ENCODE measurements at places on chromosomes 3 and 15.
A peak's percentile ranks its signal among the peaks of the same experiment; 100 is the strongest.

DNA sequence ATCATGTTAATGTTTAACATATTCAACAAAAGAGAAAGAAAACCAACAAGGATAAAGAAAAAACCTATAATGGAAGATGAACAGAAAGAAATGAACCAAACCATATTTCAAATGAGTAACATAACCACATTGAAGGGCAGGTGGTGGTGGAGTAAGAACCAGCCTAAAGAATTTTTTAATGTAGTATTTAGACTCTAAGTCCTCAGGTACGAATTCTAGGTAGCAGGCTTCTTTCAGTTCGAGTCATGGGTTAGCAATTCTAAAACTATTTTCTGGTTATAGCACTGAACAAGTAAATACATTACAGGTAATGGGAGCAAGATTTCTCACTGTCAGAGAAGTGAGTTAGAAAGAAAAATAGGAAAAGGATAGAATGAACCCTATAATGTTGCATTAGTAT, 24.4 kb downstream of the DCBLD2 start:
- no peak for DNase-seq

- peak; percentile 78 for DNase-seq
Measured at GRCh38 chr3:101827211-101828174, 21.8 kb upstream of the NFKBIZ start.

GRCh38 chr3:43035801-43036365, 56.8 kb downstream of the GASK1A start:
- no peak for DNase-seq

DNA sequence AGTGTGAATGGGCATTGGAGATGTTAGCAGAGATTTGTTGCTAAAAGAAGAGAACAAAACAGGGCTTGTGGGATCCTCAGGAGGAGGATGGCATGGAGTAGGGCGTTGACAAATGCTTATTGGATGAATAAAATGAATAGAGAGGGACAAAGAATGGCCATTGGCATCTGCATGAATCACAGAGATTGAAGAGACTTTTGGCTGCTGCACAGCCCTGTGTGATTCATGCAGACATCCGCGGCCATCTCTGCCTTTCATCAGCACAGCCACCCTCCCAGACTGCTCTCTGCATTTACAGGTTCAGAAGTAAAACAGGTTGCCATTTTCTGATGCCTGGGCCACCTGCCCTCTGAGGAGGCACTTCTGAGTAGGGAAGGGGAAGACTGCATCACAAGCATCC, 397.9 kb downstream of the EPHB1 start:
- peak; percentile 31 for DNase-seq

DNA sequence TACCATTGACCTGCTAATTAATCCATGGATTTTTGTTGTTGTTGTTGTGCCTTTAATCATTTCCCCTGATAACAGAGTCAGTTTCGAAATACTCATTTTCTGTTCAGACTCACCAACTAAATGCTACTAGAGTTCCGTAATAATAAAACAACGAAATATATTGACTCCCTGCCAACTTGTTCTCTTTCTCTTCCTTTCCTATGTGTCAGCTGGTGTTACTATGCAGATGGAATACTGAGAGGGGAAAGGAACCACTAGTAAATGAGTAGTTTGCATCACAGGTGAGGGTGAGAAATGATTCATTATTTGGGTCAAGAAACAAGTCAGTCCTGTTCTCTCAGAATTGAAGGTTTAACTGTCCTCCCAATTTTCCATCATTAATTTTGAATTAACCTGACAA, 1027.3 kb downstream of the TUSC7 start:
- DNase-seq, result no peak

DNA sequence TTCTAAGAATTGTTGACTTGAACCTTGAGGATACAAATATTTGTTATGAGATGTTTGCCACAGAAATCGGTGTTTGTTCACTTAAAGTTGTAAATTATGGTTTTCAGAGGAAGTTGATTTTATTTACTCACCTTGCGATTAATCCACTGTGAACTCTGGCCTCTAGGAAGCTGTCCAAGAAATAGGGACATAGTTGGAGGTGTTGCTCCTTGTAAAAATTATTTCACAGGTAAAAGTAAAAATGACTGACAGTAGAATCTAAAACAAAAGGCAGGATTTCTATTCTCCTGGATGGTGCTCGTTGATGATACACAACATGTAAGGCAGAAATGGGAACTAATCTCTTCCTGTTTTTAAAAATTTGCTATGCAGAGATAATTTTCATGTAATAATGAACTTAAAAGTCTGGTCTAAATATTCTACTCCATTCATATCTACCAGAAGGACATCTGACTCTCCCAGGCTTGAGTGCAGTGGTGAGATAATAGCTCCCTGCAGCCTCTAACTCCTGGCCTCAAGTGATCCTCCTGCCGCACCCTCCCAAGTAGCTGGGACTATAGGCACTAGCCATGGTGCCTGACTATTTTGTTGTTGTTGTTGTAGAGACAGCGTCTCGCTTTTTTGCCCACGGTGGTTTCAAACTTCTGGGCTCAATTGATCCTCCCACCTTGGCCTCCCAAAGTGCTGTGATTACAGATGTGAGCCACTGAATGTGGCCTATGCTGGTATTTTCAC, 17.1 kb upstream of the LZTFL1 start:
- DNase-seq, result no peak

DNA sequence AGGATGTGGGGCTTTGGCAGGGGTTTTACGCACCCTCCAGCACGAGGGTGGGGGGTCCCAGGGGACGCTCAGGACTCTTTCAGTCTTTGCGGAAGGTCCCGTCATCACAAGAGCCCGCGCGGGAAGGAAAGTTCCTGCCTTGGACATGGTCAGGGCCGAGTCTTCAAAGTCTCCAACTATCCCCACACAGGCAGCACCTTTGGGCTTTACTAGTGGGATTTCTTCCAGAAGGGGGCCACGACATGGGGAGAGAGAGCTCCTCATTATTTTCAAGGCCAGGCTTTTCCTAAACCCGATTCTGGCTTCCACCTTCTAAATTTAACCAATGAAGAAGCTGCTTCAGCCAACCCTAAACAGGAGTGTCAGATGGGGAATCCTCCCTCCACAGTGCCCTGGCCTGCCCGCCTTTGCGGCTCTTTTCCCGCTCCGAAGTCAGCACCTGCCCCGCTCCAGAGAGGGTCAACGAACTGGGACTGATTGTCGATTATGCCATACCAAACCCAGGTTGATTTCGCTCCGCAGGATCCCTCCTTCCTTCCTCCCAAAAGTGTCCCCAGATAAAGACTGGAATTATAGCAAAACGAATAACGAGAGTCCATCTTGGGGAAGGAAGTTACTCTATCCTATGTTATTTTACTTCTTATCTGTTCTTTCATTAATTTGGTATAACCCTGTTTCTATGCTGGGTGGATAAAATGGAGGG, 11.0 kb downstream of the SHOX2 start:
- DNase-seq, result no peak

DNA sequence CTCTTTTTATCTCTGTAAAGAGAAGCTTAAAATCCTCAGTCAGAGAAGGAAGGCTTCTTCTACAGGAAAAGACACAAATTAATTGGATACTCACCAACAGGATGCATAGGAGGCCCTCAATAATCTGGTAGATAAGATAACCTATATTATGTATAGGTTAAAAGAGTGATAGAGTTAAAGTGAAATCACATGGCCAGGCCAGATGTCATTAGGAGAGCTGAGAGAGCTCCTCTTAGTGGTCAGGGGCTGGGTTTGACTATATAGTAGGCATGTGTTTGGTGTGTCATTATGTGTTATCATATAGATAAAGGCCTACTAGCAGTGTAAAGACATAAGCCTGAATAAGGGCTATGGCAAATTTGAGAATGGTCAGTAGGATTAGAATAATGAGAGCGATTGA, 479.3 kb downstream of the EPHA3 start:
- DNase-seq, result no peak

- no peak for DNase-seq
Measured at GRCh38 chr15:63605816-63606215, 8.6 kb downstream of the FBXL22 start.

DNA sequence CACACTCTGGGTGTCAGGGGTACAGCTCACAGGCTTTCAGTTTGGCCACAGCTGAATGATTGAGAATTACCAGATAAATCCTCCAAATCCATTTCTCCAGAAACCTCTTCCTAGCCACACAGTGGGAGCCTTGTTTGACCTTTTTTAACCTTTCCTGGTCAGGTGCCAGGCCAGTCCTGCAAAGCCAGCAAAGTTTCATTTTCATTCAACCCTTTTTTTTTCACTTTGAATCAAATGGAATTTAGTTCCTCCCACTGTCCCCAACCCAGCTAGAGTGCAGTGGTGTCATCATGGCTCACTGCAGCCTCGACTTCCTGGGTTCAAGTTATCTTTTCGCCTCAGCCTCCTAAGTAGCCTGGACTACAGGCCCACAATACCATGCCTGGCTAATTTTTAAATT, 67.8 kb downstream of the NSUN3 start:
- DNase-seq, result no peak

GRCh38 chr15:73442421-73442820, 543 bp upstream of the REC114 start:
- no peak for DNase-seq

DNA sequence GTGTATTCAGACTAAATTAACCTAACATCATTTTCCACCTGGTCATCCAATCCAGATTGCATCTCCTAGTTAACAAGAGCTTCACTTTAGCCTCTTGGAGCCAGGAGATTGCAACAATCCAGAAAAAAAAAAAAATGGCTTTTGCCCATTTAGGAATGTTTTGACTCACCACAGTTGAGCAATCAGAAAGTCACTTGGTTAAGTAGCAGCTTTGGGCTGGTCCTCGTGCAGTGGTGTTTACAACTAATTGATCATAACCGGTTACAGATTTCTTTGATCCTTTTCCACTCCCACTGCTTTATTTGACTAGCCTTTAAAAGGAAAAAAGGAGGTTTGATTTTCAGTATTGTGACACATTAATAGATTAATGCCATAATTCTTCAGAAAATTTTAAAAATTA, 688.8 kb upstream of the CCDC54 start:
- peak; percentile 90 for DNase-seq

- peak; percentile 100 for DNase-seq
Measured at GRCh38 chr15:67107014-67107812, 41.8 kb downstream of the SMAD3 start.

GRCh38 chr3:129313415-129313664, 34.7 kb downstream of the HMCES start:
- DNase-seq, result peak; percentile 19

DNA sequence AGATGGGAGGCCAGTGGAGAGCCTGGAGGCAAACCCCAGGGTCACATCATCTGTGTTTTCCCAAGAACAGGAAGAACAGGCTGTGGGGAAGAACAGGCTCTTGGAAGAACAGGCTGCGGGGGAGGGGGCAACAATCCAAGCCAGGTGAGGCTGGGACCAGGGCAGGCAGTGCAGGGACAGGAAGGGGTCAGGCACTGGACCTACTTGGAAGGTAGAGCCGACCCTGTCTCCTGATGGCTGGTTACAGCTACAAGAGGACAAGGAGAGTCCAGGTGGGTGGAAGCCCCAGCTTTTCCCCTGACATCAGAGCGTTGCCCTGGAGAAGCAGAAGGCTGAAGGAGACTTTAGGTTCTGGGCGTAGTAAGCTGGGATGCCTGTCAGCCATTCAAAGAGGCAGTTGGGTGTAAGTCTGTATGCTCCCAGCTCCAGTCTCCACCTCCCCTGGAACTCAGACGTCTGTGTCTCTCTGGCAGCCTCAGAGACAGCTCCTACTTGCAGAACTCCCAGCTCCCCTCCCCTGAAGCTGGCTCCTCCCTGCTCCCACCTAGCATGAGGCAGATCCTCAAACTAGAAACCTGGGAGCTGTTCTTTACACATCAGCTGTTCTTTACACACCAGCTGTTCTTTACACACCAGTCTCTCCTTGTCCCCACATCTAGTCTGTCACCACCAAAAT, 130.9 kb downstream of the DNAJB8 start:
- DNase-seq, result no peak

DNA sequence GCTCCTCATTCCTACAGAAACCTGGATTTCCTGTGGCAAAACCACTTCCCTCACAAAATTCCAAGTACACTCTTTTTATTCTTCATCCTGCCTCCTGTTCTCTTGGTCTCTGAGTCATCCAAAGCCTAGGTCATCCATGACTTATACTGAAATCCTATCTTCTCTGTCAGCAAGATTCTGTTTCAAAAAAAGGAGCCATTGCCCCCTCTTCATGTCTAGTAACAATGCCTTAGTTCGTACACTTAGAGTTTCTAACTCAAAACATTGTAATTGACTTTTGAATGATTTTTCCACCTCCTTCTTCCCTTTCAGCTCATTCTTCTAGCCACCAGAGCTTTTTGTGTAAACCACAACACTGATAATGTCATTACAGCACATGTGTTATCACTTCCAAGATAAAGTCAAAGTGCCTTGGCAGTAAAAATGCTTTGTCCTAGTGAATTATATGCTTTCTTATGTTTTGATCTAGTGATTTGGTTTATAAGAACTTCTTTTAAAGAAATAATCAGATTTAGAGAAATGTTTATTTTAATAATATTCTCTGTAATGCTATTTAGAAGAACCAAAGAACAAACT, 256.5 kb upstream of the NECTIN3 start:
- peak; percentile 92 for DNase-seq

DNA sequence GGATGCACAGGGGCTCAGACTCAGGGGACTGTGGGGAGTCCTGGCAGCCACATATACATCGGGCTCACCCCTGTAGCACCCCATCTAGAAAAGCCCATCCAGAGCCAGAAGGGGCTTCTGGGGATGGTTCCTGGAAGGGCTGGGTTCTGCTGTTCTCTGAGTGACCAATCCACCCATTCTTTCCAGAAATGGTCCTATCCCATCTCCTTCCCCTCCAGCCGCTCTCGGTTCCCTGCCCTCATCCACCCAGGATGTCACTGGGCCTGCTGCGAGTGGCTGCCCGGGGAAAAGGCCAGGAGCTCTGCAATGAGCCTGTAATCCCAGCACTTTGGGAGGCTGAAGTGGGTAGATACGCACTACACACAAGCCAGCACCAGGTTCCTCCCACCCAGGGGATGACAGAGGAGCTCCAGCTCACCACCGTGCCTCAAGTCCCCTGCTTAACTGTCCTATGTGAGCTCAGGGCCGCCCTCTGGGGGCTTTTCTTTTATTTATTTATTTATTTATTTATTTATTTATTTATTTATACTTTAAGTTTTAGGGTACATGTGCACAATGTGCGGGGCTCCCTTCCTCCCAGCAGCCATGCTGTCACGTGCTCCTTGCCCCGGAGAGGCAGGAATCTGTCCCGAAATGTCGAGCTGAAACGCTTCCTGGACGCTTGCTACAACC, 13.6 kb upstream of the CSK start:
- peak; percentile 10 for DNase-seq

GRCh38 chr3:46693038-46693891, at the start of gene ALS2CL:
Gene ALS2CL (minus strand): TSS chr3:46693679. CDS start chr3:46689440, 4,239 bp downstream.
- DNase-seq, result peak; percentile 18

- DNase-seq, result peak; percentile 33
Measured at GRCh38 chr3:141094790-141095545, 43.8 kb downstream of the SPSB4 start.

- no peak for DNase-seq
Measured at GRCh38 chr3:66177026-66177425, 43.8 kb upstream of the SLC25A26 start.

- DNase-seq, result no peak
Measured at GRCh38 chr3:42827023-42827422, 17.8 kb downstream of the ACKR2 start.

DNA sequence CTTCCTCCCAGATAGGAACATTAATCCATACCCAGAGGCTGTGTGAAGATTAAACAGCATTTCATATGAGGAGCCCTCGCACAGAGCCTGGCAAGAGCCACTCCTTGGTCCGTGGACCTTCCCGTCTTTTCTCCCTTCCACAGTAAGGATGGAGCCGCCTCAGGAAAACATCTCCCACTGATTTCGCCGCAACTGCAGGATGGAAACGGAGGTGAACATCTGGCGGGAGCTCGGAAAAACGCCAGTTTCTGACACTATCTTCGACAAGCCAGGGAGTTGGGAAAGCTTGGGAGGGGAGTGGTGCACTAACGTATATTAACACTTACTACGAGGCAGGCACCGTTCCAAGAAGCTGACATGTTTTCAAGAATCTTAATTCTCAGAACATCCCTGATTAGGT, 157.9 kb downstream of the XXYLT1 start:
- peak; percentile 34 for DNase-seq

Data from fibroblast of skin of right biceps (primary cell).